ENCODE measurements at places on chromosomes 5 and 9. TPM values are rescaled to one million over a fixed set of nuclear protein-coding genes. Genes with fewer than 3 reads are reported as not detected.

DNA sequence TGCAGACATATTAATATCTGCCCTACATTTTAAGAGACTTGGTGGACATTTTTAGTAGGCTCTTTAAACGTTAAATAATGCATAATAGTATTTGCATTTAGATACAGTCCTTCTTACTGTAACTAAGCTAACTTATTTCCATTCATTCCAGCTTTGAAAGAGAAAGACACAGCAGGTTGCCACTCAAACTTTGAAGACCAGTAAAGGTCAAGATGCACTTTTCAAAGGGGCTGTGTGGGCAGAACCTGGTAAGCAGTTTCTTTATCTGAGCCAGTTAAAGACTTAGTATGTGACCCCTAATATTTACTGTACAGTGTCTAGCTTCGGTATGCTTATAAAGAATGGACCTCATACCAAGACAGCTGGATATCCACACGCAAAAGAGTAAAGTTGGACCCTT lies 20.8 kb downstream of the PLGRKT start:
- DNase-seq, result no peak

DNA sequence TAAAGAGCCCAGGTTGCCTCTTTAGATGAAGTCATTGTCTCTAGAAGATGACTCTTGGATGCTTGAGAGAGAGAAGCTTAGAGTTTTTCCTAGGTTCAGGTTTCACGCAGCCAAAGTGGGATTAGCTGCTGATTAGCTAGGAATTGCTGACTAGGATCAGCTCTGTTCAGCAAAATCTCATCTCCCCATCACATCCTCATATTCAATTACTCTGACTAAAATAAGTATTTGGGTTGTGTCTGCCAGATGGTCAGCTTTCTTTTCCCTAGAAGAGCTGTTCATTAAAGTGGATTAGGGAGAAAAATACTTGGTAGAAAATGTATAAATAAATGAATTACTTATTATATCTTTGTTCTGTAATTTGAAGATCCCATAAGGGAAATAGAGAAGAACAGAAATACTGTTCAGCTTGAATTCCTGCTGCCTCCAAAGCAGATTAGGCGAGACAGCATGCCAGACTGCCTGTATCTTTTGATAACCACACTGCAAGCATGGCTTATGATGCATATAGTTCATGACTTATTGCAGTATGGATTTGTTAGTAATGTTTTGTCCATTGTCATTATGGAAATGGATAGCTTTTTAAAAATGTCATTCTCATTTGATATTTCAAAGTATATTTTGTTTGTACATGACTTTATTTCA lies 184.8 kb upstream of the CD180 start:
- DNase-seq, result no peak

GRCh38 chr5:65801352-65801783 lies 79.4 kb downstream of the NLN start:
- no peak for DNase-seq

GRCh38 chr9:109477258-109478050 lies 20.7 kb downstream of the PTPN3 start:
- DNase-seq, result peak; percentile 77

GRCh38 chr9:134466869-134467616 lies 140.8 kb downstream of the RXRA start:
- DNase-seq, result no peak

PCDHA8 gene
- polyA plus RNA-seq, result not detected
